ENCODE measurements at places on chromosomes 4 and X. TPM values are rescaled to one million over a fixed set of nuclear protein-coding genes. Genes with fewer than 3 reads are reported as not detected.

DNA sequence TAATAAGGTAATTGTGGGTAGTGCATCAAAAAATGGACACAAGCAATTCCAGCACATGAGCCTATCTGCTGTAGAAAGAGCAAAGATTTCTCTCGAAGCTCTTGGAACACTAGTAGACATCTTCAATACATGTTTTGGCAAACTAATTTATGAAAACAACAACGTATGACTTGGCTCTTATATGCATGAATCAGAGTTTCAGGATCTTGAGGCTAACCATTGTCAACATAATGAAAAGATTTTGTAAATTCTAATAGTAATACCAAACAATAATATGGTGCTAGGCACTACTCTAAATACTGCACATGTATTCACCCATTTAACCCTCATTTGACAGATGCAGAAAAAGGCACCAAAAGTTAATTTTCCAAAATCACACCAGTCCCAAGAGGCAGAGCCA is 25.1 kb upstream of the ANKRD50 start:
- DNase-seq: no peak

DNA sequence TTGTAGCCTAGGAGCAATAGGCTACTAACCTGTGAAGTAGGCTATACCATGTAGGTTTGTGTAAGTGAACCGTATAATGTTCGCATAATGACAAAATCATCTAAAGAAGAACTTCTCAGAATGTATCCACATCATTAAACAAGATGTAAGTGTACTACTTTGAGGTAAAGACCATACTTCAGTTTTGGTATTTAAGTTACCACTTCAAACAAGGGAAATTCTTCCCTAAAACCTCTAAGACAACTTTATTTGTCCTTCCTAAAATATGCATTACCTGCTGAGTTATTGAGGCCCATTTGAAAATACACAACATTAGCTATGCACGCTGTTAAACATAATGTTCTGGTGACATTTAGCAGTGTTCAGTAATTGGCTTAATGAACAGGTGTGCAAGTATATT is 182.7 kb downstream of the RPA4 start:
- DNase-seq: no peak

DNA sequence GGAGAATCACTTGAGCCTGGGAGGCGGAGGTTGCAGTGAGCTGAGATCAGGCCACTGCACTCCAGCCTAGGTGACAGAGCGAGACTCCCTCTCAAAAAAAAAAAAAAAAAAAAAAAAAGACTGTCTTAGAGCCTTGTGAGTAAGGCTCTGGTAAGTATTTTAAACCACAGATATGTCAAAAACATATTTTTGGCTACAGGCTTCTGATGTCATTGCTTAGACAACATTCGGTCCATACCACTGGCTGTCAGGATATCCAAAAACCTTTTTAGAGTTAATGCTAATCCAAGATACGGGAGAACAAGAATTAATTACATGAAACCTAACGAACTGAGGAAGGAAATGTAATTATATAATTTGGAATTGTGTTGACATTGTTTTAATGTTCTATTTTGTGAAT is 999.5 kb upstream of the PABPC4L start:
- no peak for DNase-seq

- DNase-seq: no peak
Observed at GRCh38 chrX:43850629-43851028, 31.6 kb downstream of the MAOB start.

GRCh38 chr4:101067383-101067782 is 279.9 kb downstream of the PPP3CA start:
- no peak for DNase-seq

RNF175 gene
- not detected for total RNA-seq

HSFX2 gene
- total RNA-seq: not detected

- DNase-seq: no peak
Observed at GRCh38 chrX:20596856-20597255, 330.1 kb upstream of the RPS6KA3 start.

- DNase-seq: peak; percentile 84
Observed at GRCh38 chrX:136525738-136526606, 6.0 kb upstream of the VGLL1 start.

HPSE gene
- total RNA-seq: 1.7 TPM

DNA sequence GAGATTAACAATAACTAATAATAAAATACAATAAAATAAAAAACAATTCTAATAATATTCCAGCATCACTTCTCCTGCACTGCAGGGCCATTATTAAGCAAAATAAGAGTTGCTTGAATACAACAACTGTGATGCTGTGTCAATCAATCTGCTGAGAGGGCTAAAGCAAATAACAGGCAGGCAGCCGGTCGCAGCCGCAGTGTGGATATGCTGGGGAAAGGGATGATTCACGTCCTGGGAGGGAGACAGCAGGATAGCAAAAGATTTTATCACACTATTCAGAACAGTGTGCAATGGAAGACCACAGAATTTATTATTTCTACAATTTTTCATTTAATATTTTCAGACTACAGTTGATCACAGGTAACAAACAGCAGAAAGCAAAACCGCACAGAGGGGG is 76.5 kb upstream of the SMARCAD1 start:
- no peak for DNase-seq

DNA sequence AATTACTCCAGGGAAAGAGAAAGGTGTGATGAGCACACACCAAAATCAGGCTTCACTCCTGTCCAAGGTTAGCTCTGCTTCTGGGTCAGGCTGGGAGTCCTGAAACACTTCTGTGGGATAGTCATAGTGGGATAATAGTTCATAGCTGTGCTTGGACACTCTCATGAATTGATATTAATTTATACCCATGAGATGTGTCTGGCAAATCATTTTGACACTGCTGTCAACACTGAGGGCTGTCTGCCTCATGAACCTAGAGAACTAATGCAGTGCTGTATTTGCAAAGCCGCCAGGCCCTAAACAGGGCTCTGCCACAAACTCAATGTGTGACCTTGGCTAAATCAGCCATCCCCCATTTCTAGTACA is 24.5 kb upstream of the PGRMC1 start:
- no peak for DNase-seq

- DNase-seq: no peak
Observed at GRCh38 chr4:75698963-75699228, 25.5 kb upstream of the USO1 start.

GRCh38 chrX:129522184-129523078 is 859 bp downstream of the SMARCA1 start:
- no peak for DNase-seq

PYURF gene
- 91.6 TPM for total RNA-seq

GRCh38 chr4:165398570-165398969 is 19.8 kb downstream of the CPE start:
- DNase-seq: no peak

GRCh38 chrX:70264784-70265183 is 3.4 kb upstream of the ARR3 start:
- no peak for DNase-seq

NPY1R gene
- total RNA-seq: 248 TPM

- no peak for DNase-seq
Observed at GRCh38 chrX:53768451-53768850, 81.9 kb upstream of the HUWE1 start.

DNA sequence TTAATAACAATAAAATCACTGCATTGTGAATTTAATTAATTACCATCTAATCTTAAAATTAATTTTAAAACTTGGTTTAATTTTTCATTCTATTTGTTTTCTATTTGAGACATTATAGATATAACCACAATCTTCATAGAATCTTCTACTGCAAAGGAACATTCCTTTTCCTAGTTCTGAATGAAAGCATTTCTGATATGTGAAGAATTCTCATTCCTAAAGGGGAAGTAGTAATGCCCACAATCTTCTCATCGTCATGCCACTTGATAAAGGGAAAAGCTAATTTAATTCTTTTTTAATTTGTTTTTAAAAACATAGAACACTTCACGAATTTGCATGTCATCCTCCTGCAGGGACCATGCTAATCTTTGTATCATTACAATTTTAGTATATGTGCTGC is 23.7 kb downstream of the MGARP start:
- no peak for DNase-seq

GRCh38 chr4:134531013-134531412 is 329.4 kb upstream of the PABPC4L start:
- DNase-seq: no peak

DNA sequence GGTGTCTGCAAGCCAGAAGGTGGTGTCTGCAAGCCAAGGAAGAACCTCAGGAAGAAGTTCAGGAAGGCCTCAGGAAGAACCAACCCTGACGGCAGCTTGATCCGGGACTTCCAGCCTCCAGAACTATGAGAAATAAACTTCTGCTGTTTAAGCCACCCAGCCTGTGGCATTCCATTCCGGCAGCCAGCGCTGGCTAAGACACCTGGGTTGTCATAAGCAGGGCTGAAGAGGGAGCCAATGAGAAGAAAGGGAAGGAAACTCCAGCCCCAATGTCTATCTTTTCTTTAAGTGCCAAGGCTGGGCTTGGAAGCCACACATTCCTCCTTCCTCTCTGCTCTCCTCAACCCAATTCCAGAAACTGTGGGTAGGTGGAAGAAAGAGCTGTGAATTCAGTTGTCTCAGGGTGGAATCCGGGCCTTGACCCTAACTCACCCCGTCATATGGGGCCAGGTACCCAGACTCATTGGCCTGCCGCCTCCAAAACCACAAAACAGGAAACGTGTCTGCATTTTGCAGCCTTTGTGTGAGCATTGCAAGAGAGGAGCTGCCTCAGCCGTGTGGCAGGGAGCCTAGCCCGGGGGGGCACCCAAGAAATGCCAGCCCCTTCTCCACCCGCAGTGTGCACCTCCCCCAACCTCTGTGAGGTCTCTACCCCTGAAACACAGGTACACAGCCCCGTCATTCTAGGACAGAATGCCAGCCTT is 26.8 kb downstream of the CRMP1 start:
- DNase-seq: no peak

TMSB15A gene
- not detected for total RNA-seq

- no peak for DNase-seq
Observed at GRCh38 chrX:124764354-124764753, 418.0 kb downstream of the SH2D1A start.

CYLC1 gene
- total RNA-seq: not detected

DNA sequence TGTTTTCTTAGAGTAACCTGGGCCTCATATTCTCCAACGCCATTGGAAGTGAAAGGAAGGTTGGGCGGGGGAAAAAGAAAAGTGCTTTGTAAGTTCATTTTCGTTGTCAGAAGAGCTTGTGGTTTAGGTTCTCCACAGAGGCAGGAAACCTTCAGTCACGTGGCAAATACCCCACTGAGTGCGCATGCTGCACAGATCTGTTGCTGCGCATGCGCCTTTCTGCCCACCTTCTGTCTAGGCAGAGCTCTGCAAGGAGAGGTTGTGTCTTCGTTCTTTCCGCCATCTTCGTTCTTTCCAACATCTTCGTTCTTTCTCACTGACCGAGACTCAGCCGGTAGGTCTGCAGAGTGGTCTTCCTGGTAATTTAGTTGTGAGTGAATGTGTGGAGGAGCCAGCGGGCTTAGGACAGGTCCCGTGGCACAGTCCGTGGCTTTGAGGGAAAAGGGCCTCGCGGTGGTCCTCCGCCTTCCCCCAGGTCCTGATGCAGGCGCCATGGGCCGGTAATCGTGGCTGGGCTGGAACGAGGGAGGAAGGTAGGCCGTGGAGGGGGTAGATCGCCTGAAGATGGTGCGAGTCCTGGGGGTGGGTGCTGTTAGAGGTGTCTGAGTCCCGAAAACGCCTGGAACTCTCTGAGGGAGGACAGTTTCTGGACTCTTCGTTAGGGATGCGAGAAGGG is at the start of gene PAGE5:
PAGE5 (plus strand) TSS at position 228 of the 676 bp plus-strand sequence. CDS start 1,037 bp downstream, outside the sequence.
- no peak for DNase-seq

SLC10A6 gene
- 23.5 TPM for total RNA-seq

- DNase-seq: no peak
Observed at GRCh38 chr4:158884280-158884679, 115.5 kb downstream of the FNIP2 start.

Data from ascending aorta (tissue), 2 donors.